ENCODE measurements at places on chromosomes 1 and 21.

DNA sequence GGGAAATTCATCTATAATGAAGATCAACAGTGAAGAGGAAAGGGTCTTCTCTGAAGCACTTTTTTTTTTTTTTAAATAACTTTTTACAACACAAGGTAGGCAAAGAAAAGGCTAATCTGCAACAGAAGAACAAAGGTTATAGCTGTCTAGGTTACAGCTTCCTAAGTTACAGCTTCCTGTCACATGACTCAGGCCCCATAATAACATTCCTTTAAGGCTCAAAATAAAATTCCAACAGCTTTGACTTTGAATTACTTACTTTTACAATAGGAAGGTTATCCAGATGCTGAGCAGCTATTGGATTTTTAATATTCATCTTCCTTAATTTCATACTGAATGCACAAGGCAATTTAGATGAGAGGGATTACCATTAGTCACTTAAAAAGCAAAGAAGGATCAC is 40.4 kb upstream of the TMEM61 start:
- no peak for DNase-seq

DNA sequence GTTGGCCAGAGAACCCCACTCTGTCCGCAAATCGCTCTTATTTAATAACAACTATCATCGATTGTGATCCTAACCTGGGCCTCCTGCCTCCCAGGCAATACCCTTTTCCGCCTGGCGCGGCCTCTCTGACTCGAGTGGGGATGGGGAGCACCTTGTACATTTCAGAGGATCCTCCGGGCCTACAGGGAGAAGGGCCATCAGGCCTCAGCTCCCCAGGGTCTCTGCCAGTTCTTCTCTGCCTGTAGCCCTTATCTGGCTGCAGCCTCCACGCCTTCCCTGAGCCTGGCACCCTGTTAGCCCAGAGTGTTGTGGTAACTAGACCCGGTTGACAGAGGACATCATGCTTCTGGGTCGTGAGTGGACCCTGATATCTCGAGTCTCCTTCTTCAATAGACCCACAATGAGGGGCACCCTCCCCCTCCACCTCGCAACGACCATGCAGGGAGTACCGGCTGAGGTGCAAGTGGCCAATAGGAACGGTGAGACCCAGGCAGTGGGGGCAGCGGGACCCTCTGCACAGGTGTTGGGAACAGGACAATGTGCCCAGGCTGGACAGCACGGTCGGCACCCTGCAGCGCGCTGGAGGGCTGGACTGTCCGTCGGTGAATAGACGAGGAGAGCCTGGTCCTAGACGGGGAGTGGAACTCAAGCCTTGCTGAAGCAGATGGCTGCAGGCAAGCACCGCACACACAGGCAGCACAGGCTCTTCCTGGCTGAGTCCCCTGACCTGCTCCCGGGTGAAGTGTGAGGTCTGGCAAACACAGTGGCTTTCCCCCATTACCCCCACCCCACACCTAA is 7.1 kb upstream of the CRYBG2 start:
- no peak for DNase-seq

- no peak for DNase-seq
Measured at GRCh38 chr1:200954434-200954833, 59.7 kb downstream of the INAVA start.

- peak; percentile 65 for DNase-seq
Measured at GRCh38 chr1:156705918-156706656, 704 bp upstream of the CRABP2 start.

- DNase-seq: peak; percentile 68
Measured at GRCh38 chr1:243254233-243254926, 701 bp downstream of the CEP170 start.
